Glomerular endothelial cell (primary cell): ENCODE measurements at places on chromosomes 12 and 14. TPM values are rescaled to one million over a fixed set of nuclear protein-coding genes. Genes with fewer than 3 reads are reported as not detected.

Gene RNASE9
- not detected in 2 replicates for total RNA-seq

Gene AKAP5
- total RNA-seq, result 0.48 and 0.76 TPM in 2 replicates

GRCh38 chr12:11732715-11733114 is 83.2 kb downstream of the ETV6 start:
- no peak for DNase-seq

DNA sequence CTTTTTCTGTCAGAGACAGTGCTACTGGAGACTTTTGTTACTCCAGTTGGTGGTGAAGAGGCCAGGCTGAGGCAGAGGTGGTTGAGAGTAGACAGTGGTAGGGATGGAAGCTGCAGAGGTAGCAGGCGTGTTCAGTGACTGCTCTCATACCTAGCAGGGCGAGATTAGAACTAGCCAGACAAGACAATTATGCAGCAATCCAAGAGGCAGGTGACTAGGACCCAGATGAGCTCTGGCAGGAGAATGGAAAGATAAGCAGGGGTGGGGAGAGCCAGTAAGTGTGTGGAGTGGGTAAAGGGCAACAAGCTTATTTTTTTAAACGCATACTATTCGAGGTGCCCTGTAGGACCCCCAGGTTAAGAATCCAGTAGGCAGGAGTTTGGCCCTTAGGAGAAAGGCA is 4.8 kb downstream of the PPP1R36 start:
- no peak for DNase-seq
